ENCODE measurements at places on chromosomes 7 and 10.

GRCh38 chr10:6694447-6695140 lies 114.5 kb upstream of the PRKCQ start:
- DNase-seq = no peak

GRCh38 chr7:135792866-135793265 lies 44.3 kb upstream of the FAM180A start:
- DNase-seq = peak; percentile 70

GRCh38 chr10:5634918-5635317 lies 31.5 kb downstream of the ASB13 start:
- DNase-seq = no peak

DNA sequence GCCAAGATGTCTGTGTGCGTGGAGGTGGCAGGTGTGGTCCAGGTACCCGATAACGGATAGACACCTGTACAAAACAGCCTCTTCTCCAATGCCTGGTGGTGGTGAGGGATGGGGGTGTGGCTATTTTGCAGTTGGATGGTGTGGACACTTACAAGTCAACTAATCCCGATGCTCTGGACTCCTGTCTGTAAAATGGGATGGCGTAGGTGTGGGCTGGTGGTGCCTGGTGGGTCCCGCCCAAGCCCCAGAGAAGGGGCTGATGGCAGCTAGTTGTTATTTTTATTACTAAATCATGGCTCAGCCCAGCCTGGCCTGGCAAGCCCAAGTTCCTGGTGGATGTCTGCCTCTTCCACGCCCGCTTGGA lies 22.3 kb downstream of the GTF2IRD1 start:
- DNase-seq = no peak

DNA sequence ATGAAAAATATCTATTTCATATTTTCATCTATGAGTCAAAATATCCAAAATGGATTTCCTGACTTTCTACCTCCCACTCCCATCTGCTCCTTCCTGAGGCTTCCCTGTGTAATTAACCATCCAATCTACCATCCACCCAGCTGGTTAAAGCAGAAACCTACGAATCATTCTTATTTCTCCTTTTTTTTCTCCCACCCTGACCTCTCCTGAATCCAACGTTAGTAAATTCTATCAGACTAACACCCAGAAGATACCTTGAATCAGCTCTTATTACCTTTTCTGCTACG lies 3.7 kb upstream of the LIPF start:
- no peak for DNase-seq

- no peak for DNase-seq
These were observed 26.8 kb downstream of the NT5C3A start for GRCh38 chr7:33035776-33036175.

DNA sequence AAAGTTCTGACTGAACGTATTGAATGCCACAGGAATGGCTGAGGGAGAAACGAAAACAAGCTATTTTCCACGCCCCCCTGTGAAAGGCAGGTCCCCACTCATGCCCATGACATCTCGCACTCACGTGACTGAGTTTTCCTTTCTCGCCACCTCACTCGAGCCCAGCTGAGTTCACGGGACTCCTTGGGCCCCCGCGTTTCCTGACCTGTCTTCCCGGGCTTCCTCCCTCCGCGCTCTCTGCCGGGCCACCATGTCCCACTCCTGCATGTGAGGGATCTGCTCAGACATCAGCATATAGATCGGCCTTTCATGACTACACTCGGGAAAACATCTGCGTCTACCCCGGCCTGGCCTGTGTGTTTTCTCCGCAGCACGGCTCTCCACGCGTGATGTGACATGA lies 226.0 kb upstream of the ADARB2 start:
- no peak for DNase-seq

DNA sequence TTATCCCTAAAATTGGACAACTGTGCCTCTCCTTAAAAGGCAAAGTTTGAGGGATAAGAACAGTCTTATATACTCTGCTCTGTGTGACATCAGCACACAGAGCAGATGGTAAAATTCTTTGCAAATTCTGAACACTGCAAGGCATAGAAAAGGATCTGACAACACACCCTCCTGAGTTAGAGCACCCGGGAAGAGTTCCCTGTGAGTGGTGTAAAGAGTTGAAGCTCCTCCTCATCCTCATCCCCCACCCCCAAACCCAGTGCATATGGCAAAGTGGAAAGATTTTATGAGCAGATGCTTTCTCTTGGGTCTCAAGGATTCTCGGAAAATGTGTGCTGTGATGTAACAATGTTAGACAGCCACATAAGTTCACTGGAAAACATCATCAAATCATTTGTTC lies 40.0 kb upstream of the DGKI start:
- no peak for DNase-seq

DNA sequence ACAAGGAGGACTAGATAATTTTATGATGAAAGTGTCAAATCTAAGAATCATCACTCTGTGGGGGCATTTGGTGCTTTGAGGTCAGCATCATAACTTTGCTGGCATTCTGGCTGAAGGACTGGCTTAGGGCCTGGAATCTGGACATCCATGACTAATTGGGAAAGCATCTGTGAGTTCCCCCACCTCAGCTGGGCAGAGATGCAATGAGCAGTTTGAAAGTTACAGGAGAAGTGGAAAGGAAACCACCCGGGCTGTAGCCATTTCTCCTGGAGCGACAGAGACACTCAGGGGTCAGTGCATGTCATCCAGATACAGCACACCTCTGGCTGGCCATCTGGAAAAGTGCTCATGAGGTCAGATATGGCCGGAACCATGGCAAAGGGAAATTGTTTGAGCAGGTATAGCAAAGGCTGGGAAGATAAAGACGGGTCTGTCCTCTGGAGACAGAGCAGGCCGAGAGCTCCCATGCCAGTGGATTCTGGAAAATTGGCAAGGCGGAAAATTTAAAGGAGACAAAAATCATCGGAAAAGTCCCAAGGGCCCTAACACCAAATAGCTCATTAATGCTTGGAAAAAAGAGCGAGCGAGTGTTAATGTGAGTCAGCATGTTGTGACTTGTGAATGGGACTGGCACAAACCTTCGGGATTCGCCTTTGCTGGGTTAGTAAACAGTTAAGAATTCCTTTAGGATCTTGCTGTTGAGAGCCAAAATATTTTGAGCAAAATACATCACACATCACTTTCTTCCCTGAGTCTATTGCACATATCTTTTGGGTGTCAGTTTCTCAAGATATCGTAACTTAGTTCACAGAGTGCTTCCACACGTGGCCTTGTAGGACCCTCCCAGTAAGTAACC lies 188.4 kb upstream of the AGK start:
- DNase-seq = no peak

DNA sequence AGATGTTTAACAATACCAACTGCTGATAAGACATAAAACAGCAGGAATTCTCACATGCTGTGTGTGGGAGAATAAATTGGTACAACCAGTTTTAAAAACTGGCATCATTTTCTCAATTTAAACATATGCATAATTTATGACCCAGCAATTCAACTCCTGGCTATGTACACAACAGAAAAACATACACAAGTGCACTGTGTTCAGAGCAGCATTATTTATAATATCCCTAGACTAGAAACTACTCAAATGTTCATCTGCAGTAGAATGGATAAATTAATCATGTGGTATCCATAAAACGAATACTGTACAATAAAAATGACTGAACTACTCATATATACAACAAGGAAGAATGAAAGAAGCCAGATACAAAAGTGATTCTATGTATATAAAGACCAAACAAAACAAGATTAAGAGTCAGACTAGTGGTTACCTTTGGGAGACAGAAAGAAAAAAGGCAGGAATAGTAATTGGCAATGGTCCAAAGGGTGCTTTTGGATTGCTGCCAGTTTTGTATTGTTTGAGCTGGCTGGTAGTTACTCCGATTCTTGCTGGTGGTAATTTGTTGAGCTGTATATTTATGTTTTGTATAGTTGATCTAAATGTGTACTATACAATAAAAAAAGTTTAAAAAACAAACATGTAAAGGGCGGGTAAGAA lies 306.0 kb downstream of the TFEC start:
- no peak for DNase-seq

DNA sequence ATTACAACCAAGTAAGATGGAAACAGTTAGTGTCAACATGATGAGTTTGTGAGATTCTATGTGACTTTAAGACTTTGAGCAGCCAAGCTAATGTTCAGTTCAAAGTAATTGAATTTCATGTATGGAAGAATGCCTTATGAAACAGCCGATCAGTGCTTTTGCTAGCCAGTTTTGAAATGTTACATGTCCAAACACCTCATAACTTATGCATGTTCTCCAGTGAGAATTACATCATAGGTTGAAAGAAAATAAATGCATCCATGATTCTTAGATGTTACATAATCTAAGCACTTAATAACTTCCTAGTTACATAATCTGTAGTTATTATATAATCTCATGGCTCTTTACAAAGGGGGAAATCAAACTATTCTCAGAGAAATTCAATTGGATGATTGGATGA lies 211.3 kb downstream of the BICC1 start:
- no peak for DNase-seq

GRCh38 chr10:98292971-98293370 lies 25.0 kb upstream of the LOXL4 start:
- no peak for DNase-seq

GRCh38 chr7:108294595-108294994 lies 161.6 kb downstream of the NRCAM start:
- no peak for DNase-seq

DNA sequence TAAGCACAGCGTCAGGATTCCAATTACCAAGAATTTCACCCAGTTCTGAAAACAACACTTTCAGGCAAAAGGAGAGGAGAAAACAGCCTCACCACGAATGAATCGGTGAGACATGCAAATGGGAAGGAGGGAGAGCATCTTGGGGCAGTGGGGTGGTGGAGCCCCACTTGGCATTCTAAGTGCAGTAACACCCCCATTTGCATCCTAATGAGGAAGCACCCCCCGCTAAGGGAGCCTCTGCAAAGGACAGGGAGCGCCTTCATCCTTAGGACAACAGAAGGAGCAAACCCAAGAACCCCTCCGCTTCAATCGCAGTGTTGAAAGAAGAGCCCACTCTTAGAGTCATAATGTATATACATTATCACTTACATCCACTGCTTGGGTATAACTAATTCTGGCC lies 46.8 kb downstream of the NRAP start:
- no peak for DNase-seq

DNA sequence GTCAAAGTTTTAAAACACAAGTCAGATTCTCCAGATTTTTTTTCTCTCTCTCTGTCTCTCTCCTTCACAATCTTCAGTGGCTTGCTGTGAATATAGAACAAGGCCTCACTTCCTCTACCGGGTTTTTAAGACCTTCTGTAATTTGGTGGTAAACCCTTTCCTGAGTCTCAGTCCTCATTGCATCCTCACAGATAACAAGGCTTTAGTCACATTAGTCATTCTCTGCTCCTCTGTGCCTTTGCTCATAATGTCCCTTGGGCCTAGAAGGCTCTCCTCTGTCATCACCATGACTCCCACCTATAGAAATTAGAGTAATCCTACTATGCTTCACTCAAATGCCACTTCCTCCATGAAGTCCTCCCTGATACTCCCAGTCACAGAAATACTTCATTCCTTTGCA lies 172.7 kb upstream of the HPS1 start:
- no peak for DNase-seq

- no peak for DNase-seq
These were observed 14.4 kb downstream of the ITGA8 start for GRCh38 chr10:15705298-15705697.

DNA sequence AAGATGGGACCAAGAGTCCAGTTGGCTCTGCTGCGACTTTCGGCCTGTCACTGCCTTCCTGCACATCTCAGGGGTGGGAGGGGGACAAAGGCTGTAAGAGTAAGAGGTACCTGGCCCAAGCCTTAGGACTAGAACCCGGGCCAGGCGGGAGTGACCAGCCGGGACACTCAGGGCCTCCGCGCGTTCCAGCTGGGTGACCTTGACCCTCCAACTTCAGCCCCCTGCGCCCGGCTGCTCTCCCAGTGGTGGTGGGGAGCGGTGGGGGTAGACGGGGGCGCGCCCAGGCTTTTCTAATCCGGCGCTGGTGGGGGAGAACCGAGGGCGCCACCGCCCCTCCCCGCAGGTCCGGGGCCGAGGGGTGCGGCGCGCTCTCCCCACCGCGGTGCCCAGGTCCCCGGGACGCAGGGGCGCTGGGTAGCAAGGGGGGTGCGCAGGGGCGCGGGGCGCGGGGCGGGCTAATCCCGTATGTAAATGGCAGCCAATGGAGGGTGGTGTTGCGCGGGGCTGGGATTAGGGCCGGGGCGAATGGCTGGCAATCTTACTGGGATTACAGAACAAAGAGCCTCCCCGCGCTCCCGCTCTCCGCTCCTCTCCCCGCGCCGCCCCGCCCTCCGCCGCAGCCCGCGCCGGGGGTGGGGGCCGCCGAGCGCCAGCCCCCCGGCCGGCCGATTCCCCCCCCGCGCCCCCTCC lies at the start of gene GTF2IRD1:
GTF2IRD1 (plus strand) TSS at position 585 of the 690 bp plus-strand sequence. CDS start 54,175 bp downstream, outside the sequence.
- DNase-seq = no peak

DNA sequence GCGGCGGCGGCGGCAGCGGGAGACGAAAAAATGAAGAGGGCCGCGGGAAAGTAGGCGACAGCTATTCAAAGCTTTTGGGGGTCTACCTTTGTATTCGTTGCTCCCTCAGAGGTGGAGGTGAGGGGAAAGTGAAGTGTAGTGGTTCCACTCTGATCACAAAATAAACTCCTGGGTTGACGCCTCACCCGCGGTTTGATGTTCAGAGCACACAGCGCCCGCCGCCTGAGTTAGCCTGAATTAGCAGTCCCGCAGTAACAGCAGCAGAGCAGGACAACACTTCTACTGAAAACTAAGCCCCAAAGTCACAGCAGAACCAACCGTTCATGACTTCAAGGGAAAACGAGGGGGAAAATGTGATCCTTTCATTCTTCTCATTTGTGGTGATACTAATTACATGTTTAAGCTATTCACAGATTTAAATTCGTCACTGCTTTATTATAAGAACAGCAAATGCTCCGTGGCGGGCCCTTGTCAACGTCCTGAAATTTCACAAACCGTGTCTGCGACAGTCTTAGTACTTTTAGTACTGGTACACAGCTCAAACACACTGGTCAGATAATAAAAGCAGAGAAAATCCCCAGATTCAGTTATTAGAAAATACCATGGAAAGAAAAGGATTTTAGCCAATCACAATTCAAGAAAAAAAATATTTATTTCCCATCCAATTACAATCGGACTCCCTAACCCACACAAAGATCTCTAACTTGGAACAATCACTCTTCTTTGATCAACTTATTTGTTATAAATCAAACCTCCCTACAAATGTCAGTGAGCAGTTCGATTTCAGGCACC lies 563 bp upstream of the JMJD1C start:
- no peak for DNase-seq

GRCh38 chr7:133572843-133573242 lies 320.0 kb downstream of the EXOC4 start:
- no peak for DNase-seq

GRCh38 chr7:44122529-44122928 lies 819 bp downstream of the POLD2 start:
- DNase-seq = no peak

DNA sequence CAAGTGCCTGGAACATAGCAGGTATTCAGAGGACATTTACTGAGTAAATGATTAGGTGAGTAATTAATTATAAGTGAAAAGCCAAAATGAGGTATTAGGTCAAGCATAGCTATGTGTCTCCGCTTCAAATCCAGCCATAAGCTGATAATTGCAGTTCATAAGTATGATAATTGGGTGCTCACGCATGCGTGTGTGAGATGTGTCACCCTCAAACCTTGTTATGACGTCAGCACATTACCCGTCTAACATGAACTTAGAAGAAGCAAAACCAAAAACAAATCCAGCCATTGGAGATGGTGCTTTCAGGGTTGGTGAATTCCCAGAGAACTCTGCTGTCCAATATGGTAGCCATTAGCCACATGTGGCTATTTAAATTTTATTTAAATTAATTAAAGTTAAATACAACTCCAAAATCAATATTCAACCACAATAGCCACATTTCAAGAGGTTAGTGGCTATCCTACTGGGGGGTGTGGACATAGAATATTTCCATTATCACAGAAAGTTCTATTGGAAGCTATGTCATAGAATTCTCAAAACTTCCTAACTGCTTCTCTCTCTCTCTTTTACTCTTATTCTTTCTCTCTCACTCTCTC lies at the start of gene CPA5:
CPA5 (plus strand) TSS at position 546 of the 596 bp plus-strand sequence. CDS start 1,670 bp downstream, outside the sequence.
- no peak for DNase-seq
